ENCODE measurements at places on chromosomes 4 and X.

- DNase-seq = no peak
Measured at GRCh38 chrX:26871967-26872366, 591.2 kb downstream of the PPP4R3C start.

DNA sequence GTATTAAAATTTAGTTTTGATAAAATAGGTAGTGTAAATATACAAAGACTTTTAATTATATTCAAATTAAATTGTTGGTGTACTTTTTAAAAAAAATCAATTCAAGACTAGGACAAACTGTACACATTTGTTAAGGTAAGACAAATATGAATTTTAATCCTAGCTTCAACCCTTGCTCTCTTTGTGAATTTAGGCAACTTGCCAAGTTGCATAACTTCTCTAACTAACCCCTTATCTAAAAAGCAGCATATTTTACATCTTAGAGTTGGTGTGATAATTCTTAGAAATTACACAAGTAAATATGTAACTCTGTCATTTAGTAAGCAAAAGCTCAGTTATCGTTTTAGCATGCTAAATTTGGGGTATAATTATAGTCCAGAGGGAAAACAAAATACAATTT, 78.1 kb upstream of the FSTL5 start:
- no peak for DNase-seq

DNA sequence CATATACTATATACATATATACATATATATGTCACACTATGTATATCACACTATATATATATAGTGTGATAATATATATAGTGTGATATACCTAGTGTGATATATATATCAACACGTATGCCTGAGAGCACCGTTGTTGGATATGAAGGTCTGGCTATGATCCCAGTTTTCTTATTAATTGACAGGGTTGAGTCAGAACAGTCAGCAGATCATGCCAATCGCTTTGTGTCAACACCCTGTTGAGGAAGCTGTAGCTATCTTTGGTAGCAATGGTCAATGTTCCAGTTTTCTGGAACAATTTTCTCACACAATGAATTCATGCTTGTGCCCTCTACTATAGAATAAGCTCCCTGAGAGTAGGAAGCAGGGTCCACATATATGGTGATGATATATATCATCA, 496.0 kb upstream of the AGA start:
- no peak for DNase-seq

GRCh38 chr4:86223472-86223871, 136.4 kb downstream of the MAPK10 start:
- DNase-seq = peak; percentile 11

DNA sequence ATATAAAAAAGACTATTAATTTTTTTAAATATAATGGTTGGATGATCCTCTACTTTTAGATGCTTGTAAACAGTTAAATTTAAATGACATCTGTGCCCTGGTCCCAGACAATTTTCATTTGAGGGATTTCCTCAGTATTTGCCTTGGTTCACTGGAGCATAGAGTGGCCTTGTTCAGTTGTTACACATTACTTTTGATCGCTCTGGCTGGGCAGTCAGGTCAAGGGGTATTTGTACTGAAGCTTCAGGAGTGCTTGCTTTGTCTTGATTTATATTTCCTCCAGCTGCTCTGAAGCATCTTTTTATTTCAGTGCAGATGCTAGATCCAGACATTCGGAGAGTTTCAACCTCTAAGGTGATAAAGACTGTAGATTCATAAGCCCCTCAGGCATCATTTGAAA, 50.0 kb downstream of the COMMD8 start:
- DNase-seq = no peak

- DNase-seq = no peak
Measured at GRCh38 chr4:52600275-52600674, 58.8 kb downstream of the USP46 start.

DNA sequence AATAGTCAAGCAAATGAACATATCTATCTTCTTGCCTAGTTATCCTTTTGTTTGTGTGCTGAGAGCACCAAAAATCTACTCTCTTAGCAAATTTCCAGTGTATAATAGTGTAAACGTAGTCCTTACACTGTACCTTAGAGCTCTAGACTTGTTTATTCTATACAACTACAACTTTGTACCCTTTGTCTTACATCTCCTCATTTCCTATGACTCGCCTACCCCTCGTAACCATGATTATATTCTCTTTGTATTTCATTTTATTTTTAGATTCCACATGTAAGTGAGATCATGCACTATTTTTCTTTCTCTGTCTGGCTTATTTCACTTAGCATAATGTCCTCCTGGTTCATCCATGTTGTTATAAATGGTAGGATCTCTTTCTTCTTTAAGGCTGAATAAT, 37.6 kb downstream of the MAGEB5 start:
- DNase-seq = no peak
